Transverse colon (tissue), 4 donors: ENCODE measurements at places on chromosomes 12 and 14.

- DNase-seq = no peak
Observed at GRCh38 chr14:34721129-34721528, 6.7 kb upstream of the CFL2 start.

DNA sequence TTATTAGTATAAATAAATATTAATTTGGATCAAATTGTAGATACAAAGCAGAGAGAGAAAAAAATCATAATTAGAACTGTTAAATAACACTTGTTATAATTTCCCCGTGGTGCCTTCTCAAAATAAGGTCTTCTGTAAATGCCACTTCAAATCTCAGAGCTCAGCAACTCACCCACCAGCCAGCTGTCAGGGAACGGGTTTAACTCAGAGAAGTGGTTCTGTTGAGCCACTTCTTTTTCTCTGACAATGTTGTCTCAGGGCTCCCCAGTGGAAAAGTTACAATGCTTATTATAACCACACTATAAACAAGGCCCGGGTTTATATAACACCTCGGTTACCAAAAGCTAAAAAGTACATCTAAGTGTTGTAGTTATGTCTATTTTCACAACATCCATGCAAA, 452.6 kb downstream of the GLT1D1 start:
- no peak for DNase-seq

- no peak for DNase-seq
Observed at GRCh38 chr14:53042480-53042879, 91.6 kb upstream of the FERMT2 start.

DNA sequence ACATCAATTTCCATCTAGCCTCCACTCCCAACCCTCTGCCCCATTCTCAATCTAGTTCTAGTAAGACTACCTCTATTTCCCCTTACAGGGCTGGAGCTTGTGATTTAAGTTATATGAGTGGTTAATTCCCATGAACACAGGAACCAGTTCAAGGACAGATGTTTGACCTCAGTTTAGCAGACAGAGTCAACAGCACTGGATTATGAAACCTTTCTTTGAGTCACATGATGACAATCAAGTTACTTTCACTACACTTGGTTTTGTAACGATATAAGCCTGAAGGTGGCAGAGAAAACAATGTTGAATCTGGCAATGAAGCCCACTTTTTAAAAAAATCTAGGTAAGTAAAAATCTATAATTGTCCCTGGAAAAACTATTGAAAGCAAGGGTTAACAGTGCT, 1646.2 kb upstream of the FLRT2 start:
- DNase-seq = no peak

DNA sequence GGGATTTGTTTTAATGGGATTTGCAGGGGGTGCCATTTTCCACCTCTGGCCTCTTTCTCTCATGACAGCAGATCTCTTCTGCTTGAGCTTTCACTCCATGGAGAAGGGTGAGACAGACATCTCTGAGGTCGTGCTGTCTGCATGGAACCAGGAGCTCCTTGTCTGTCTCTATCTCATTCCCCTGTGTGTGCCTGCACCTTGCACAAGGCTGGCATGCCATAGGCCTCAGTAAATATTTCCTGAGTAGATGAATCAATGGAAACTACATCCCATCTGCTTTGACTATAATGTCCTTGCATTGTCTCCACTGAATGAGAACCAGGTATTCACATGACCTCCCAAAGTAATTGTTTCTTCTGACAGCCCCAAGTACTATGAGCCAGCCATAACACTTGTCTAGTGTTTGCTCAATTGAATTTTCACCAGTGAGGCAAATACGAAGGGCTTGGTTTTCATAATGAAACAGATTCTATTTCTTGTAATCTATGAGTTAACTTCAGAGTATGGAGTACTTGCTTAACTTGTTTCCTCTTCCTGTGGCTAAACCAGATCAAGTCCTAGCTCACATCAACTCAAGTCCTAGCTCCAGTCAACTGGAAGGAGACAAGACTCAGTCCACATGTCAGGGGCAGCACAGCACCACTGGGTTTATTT, 32.3 kb downstream of the KCNK13 start:
- DNase-seq = no peak

DNA sequence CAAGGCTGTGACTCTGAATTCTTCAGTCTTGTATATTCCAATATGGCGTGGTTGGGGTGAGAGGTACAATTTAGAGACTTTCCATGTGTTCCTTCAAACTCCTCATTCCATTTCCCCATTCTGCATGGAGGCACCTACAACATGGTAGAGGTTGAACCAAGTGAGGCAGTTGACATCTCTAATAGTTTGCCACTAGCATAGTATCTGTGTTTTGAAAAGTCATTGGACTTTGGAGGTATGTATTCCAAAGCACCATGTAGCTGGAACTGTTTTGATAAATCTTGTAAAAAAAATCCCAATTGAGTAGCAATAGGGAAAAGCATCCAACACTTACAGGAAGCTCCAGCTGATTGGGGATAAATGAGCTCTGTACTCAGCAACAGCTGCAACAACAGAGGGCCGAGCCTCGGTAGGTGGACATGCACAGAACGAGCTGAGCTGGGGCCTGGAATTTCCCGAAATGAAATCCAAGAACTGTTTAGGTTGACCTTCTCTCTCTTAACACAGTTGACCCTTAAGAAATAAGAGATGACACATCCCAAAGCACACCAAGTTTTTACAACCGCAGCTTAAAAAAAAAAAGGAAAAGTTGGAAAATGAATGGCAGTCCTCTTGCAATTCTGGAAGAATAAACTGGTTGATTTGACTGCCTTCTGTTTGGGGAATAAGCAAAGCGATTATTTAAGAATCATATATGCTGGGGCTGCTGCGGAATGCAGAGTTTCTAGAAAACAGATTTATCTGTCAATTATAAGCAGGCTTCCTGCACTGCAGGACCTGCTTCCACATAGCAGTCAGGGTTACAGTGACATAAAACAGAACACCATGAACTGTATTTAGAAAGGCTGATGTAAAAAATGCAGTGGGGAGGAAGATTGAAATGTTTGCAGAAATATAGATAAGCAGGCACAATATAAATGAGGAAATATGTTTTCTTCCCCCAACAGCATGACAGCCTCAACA, 194.6 kb upstream of the KRR1 start:
- no peak for DNase-seq

DNA sequence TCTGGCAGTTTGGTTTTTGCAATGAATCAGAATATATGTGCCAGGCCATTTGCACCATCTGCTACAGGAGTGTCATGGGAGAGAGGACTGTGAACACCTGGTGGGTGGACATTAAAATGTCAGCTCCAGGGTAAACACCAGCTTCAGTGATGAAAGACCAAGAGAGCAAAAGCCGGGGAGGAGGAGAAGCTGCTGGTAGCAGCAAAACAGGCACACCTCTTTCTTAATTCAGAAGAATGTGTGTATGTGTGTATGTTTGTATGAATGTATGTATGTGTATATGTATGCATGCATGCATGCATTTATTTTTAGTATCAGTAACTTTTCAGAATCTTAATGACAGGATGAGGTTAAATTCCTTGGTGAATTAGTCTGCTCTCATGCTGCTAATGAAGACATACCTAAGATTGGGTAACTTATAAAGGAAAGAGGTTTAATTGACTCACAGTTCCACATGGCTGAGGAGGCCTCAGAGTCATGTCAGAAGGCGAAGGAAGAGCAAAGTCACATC, 357.4 kb upstream of the PRICKLE1 start:
- no peak for DNase-seq

DNA sequence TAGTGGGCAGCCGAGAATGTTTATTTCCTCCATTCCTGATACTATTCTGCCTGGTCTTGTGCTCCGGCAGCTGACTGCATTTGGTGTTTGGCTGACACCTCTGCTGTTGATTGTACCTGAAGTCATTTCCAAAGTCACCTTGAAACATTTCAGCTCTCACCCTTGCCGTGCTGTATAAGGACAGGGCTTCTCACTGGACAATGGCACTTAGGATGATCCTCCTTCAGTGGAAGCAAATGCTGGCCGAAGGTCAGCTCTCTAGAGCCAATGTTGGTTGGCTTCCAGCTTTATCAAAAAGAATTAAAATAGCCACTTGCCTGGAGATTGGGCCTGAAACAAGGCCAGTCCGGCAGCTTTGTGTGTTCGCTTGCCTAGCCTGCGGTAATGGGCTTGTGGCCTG, 44.0 kb downstream of the ACACB start:
- DNase-seq = no peak

DNA sequence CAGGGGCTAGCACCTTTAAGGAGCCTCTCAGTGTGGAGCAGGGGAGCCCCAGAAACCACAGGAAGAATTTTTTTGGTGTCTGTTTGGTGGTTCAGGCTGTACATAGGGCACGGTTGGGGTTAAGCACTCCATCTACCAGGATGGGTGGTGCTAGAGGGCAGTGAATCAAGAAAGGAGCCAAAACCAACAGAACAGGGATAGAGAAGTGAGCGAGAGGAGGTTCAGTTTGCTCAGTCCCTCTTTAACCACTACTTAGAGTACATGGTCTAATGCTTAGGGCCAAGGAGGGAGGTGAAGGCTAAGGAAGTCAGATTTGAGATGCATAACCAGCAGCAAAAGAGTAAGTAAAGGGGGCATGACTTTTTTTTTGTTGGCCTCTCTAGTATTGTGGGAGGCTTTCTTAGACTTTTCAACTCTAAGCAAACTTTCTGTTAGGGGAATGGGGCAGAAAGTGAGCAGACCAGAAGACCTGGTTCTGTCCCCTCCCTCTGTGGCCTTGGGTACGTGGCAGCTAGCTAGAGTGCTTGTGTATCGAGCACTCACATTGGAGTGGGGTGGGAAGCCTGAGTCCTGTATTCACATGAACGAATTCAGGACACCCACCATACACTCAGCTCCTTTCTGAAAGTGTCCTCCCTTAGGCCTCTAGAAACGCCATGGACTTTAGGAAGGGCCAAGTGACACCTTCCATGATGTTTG, 6.6 kb upstream of the NPFF start:
- no peak for DNase-seq

DNA sequence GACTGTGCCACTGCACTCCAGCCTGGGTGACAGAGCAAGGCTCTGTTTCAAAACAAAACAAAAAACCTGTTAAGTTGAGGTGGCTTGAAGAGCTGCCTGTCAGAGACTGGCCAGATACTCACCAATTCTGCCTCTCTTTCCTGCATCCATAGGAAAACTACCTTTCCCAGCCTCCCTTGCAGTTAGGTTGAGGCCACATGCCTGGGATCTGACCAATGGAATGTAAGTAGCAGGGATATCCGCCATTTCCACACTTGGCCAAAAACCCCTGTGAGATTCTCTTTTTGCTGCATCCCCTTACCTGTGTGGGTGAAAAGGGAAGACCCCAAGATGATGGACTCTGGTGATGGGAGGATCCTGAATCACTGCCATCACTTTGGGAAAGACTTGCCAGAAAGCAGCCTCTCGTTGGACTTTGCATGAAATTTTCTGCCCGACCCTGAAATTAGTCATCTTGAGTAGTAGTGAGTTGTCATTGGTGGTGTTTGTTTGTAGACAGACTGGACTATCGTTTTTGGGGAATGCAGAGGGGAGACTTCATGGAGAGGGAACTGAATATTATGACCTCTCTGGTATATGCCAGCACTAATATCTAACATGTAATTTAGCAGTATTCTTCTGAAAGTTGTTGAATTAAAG, 14.0 kb downstream of the GPR68 start:
- DNase-seq = no peak

DNA sequence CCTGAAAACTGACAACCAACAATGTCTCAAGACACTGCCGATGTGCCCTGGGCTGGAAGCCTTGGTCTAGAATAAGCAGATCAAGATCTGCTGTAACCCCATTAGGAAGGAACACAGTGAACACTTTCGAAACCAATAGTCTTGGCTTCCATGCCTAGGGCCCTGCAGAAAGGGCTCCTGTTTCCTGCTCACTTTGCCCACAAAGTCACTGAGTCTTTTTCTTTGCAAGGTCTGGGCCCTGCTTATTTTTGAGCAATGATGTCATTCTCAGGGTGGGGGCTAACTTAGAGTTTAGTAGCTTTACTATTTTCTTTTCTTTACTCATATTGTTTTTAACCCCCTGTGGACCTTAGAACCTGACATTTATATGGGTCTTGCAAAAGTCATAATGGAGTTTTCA, 704.2 kb upstream of the TMEM132C start:
- DNase-seq = no peak

GRCh38 chr14:46325777-46326176, 325.8 kb downstream of the RPL10L start:
- no peak for DNase-seq

GRCh38 chr12:2997989-2998670, 38.9 kb downstream of the TEAD4 start:
- no peak for DNase-seq

DNA sequence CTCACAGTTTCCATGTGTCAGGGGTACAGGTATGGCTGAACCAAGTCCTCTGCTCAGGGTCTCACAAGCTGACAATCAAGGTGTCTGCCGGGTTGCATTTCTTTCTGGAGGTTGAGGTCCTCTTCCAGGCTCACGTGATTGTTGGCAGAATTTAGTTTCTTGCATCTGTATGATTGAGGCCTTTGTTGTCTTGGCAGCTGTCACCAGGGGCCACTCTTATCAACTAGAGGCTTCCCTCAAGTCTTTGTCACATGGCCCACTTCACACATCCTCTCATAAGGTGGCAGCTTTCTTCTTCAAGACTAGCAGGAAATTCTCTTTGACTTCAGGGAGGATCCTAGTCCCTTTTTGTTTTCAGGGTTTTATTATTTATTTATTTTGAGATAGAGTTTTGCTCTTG, 46.0 kb upstream of the FOS start:
- DNase-seq = no peak

GRCh38 chr12:87381742-87382141, 647.5 kb downstream of the C12orf50 start:
- no peak for DNase-seq

DNA sequence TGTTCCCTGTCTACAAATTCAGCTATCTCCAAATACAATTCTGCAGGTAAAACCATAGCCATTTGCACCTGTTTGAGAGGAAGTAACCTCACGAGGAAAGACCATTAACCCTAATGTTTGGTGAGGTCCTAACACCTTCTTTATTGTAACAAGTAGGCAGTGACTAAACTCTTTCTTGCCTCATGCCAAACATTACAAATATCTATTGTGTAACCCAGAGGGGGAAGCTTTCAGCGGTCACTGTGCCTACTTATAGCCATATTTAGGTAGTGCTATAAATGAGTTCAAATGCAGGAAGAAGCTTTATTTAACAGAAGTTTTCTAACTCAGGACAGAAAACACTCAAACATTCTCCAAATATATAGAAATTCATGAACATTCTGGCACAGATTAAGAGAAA, 252.7 kb downstream of the LRFN5 start:
- no peak for DNase-seq

DNA sequence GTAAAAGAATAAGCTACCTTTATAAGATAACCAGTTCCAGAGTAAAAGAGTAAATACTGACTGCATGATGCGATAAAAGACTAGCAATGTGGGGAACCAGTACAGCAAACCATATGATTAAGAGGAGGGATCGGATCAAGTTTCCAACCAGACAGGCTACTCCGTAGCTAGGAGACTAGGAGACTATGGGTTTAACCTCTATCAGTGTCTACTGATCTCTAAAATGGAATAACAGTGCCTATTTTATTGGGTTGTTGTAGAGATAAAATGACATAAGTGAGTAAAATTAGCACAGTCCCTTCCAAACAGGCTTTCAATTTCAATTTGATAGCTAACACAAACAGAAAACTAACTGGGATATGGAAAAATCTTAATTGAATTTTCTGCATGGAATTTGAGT, 76.0 kb downstream of the PAWR start:
- no peak for DNase-seq

- DNase-seq = no peak
Observed at GRCh38 chr14:68793734-68794129, 865 bp upstream of the ZFP36L1 start.
